Natural killer cell treated with Interleukin-12 subunit alpha and Interleukin-12 subunit beta and Interleukin-15 and Interleukin-18, amount 100 ng/mL, for 72 hours (primary cell): ENCODE measurements at places on chromosomes 2 and 18.
A peak's percentile ranks its signal among the peaks of the same experiment; 100 is the strongest.

DNA sequence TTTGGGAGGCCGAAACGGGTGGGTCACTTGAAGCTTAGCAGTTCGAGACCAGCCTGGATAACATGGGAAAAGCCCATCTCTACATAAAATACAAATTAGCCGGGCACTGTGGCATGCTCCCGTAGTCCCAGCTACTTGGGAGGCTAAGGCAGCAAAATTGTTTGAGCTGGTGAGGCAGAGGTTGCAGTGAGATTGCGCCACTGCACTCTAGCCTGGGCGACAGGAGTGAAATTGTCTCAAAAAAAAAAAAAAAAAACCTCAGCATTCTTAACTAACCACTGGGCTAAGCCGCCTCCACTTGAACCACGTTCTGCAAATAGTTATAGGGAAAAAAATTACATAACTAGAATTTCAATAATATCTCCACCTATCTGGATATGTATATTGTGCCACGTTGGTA lies 2.3 kb downstream of the FOXI3 start:
- peaks cover 14% of the 10 kb centered on the region for H3K4me1 ChIP-seq
- no peak overlapping the region for H3K27ac ChIP-seq
- DNase-seq = no peak
- no peak overlapping the region for H3K4me3 ChIP-seq
- H3K36me3 ChIP-seq = no peaks in the 10 kb centered on the region

DNA sequence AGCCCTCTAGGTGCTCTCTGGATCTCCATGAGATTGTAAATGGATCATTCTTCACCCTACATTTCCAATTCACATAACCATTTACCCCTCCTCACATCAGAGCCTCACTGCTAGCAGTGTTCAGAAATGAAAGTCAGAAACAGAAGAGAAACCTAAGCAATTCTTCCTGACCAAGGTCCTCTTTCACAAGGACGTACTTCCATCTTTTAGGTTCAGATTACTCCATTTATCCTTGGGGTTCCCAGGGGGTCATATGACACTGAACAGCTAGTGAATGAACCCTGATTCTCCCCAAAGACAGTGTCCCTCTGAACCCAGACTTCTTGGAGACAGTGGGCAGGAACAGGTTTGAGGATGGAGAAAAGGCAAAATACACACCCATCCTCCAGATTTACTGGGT lies 12.9 kb upstream of the MARCO start:
- no peak overlapping the region for H3K4me3 ChIP-seq
- no peak for DNase-seq
- H3K27ac ChIP-seq = no peak overlapping the region
- peaks cover 11% of the 10 kb centered on the region for H3K36me3 ChIP-seq

GRCh38 chr18:37521510-37522465 lies 43.8 kb downstream of the CELF4 start:
- no peaks in the 10 kb centered on the region for H3K4me1 ChIP-seq
- no peaks in the 10 kb centered on the region for H3K36me3 ChIP-seq
- H3K27me3 ChIP-seq = peaks cover 30% of the 10 kb centered on the region
- peak; percentile 8 for DNase-seq

- peaks cover 11% of the 10 kb centered on the region for H3K27me3 ChIP-seq
- no peak for DNase-seq
- H3K27ac ChIP-seq = no peak overlapping the region
- H3K4me1 ChIP-seq = no peaks in the 10 kb centered on the region
Measured at GRCh38 chr2:54708584-54709335, 14.7 kb upstream of the EML6 start.

DNA sequence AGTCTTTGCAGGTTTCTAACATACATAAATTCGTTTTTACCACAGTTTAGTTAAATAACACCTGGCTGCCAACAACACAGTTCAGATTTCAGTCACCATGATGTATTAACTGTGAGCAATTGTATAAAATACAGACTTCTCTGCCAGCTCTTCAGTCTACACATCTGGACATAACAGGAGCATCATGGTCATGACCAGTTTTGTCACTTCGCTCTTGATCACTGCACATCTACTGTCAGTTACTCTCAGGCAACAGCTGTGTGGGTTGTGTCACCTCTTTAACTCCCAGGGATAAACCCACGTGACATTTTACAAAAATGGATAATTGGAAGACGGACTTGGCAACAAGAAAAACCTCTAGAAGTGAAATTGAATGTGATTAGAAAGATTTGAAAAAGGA lies 30.3 kb downstream of the CD8A start:
- no peaks in the 10 kb centered on the region for H3K27me3 ChIP-seq
- no peak for DNase-seq
- no peak overlapping the region for H3K4me3 ChIP-seq
- H3K27ac ChIP-seq = peak overlapping the region; percentile 19

GRCh38 chr2:215379039-215379438 lies 56.8 kb downstream of the FN1 start:
- no peak for DNase-seq
- H3K27me3 ChIP-seq = no peaks in the 10 kb centered on the region
- no peaks in the 10 kb centered on the region for H3K36me3 ChIP-seq
- no peaks in the 10 kb centered on the region for H3K4me1 ChIP-seq
- H3K27ac ChIP-seq = no peak overlapping the region

DNA sequence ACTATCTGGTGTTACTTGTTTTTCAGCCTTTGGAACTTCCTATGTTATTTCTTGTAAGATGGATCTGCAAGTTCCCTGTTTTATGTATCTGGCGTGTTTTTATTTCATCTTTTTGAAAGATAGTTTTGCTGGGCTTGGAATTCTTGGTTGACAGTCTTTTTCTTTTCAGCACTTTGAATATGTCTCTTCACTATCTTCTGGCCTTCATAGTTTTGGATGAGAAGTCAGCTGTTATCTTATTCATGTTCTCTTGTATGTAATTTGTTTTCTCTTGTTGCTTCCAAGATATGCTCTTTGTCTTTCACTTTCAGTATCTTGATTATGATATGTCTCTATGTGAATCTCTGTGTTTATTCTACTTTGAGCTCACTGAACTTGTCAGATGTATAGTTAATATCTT lies 50.4 kb downstream of the ALMS1 start:
- H3K36me3 ChIP-seq = peaks cover 4% of the 10 kb centered on the region
- H3K27me3 ChIP-seq = no peaks in the 10 kb centered on the region
- no peak overlapping the region for H3K4me3 ChIP-seq
- DNase-seq = no peak

- no peak overlapping the region for H3K27ac ChIP-seq
- H3K4me3 ChIP-seq = no peak overlapping the region
- DNase-seq = no peak
- H3K36me3 ChIP-seq = peaks cover 10% of the 10 kb centered on the region
- H3K4me1 ChIP-seq = peaks cover 16% of the 10 kb centered on the region
- no peaks in the 10 kb centered on the region for H3K27me3 ChIP-seq
Measured at GRCh38 chr2:120108049-120108448, 95.2 kb downstream of the EPB41L5 start.

DNA sequence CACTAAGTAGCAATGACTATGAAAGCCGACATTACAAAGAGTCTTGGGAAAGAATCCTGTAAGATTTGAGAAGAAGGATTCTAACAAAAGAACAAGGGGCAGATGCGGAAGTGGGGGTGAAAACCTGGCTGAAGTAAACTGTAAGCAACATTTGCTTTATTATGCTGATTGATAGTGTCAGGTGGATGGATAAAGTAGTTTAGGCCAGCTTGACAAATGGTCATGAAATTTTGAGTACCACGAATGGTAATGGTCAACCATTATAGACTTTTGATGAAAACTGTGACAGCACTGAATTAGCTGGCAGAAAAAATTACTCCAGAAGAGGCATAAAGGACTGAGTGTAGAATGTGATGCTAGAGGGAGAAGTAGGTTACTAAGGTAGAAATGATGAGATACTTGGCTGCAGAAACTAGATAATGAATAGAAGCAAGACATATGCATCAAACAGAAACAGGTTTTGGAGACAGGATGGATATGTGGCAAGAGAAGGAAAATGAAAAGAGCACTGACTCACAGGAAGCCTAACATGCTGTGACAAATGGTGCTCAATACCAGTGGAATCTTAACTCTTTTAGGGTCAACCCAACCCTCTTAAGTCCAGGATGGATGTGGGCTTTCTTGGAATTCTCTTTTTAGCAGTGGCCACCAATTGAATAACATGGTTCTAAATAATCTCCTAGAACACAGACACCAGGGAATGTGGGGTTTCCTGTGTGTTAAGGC lies 6.8 kb downstream of the THUMPD2 start:
- H3K4me1 ChIP-seq = peaks cover 31% of the 10 kb centered on the region
- no peak overlapping the region for H3K27ac ChIP-seq
- H3K36me3 ChIP-seq = peaks cover 6% of the 10 kb centered on the region
- H3K27me3 ChIP-seq = no peaks in the 10 kb centered on the region
- peak overlapping the region; percentile 45 for H3K4me3 ChIP-seq
- no peak for DNase-seq

DNA sequence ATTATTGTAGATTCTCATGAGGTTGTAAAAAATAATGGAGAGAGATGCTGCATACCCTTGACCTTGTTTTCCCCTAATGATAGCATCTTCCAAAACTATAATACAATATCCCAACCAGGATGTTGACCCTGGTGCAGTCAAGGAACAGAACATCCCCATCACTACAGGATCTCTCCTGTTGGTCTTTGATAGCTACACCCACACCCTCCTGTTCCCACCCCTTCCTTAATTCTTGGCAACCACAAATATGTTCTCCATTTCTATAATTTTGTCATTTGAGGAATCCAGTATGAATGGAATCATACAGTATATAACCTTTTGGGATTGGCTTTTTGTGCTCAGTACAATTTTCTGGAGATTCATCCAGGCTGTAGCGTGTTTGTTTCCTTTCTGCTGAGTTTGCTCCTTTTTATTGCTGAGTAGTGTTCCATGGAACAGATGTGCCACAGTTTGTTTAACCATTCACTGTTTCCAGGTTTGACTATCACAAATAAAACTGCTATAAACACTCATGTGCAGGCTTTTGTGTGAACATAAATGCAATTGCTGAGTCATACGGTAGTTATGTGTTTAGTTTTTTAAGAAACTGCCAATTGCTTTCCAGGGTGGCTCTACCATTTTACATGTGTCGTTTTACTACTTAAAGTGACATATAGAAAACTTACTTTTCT lies 22.2 kb downstream of the MCFD2 start:
- H3K27me3 ChIP-seq = no peaks in the 10 kb centered on the region
- no peaks in the 10 kb centered on the region for H3K36me3 ChIP-seq
- no peak overlapping the region for H3K4me3 ChIP-seq
- DNase-seq = no peak

GRCh38 chr2:199705538-199705937 lies 145.5 kb downstream of the FTCDNL1 start:
- DNase-seq = no peak
- H3K27ac ChIP-seq = no peak overlapping the region
- no peak overlapping the region for H3K4me3 ChIP-seq
- H3K4me1 ChIP-seq = no peaks in the 10 kb centered on the region
- peaks cover 4% of the 10 kb centered on the region for H3K27me3 ChIP-seq
- H3K36me3 ChIP-seq = peaks cover 4% of the 10 kb centered on the region

DNA sequence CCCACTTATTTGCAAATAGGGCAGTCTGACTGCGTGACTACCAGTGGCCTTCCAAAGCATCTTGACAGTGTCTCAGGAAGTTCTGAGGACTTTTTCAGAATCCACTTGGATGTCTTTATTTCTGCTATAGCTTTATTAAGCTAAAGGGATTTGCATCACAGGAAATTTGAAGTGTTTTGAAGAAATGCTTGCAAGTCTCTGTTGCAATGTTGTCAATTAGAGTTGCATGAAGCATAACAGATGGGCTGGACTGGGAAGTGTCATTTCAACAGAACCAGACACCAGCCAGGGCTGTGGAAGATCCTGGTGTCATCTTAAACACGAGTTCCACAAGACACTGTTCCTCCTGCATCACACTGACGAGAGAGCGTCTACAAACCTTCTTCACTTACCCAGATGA lies 224.5 kb downstream of the EN1 start:
- no peak overlapping the region for H3K4me3 ChIP-seq
- H3K36me3 ChIP-seq = no peaks in the 10 kb centered on the region
- DNase-seq = no peak
- no peaks in the 10 kb centered on the region for H3K4me1 ChIP-seq
- H3K27me3 ChIP-seq = peaks cover 8% of the 10 kb centered on the region

- no peak overlapping the region for H3K4me3 ChIP-seq
- H3K4me1 ChIP-seq = no peaks in the 10 kb centered on the region
- H3K27ac ChIP-seq = no peak overlapping the region
- H3K27me3 ChIP-seq = peaks cover 28% of the 10 kb centered on the region
- DNase-seq = no peak
Measured at GRCh38 chr2:145404690-145405089, 884.8 kb upstream of the ZEB2 start.

- H3K4me3 ChIP-seq = no peak overlapping the region
- H3K27me3 ChIP-seq = peaks cover 7% of the 10 kb centered on the region
- H3K27ac ChIP-seq = no peak overlapping the region
- H3K4me1 ChIP-seq = no peaks in the 10 kb centered on the region
Measured at GRCh38 chr2:121778741-121779487, 23.5 kb downstream of the TSN start.

DNA sequence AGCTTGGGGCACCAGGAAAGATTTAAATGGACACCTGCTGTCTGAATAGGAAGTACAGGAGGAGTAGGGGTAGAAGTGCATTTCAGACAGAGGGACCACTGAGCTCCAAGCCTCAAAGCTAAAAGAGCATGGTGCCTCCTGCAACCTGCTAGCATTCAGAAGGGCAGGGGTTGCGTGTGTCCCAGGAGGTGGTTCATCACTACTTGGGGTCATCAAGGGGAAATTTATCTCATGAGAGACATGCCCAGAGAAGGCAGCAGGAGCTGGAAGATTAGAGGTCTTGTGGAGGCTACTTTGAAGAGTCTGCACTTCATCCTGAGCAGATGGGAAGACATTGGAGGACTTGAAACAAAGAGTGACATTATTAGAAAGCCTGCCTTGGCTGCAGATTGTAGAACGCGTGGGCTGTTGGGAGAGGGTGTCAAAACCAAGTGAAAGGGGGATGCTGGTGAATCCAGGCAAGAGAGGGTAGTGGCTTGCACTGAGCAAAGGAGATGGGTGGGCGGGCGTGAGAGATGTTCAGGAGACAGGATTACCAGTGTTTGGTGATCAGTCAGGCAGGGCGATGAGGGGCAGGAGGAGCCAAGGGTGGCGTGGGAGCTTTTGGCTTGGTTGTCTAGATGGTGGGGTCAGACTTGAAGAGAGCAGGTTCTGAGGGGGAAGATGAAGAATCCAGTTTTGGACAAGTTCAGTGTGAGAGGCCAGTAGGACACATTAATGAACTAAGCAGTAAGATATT lies 154.0 kb downstream of the DYSF start:
- peak; percentile 53 for DNase-seq
- no peaks in the 10 kb centered on the region for H3K36me3 ChIP-seq
- no peak overlapping the region for H3K27ac ChIP-seq
- no peak overlapping the region for H3K4me3 ChIP-seq
